Hair follicular keratinocyte (primary cell): ENCODE measurements at places on chromosomes 2 and 18. TPM values are rescaled to one million over a fixed set of nuclear protein-coding genes. Genes with fewer than 3 reads are reported as not detected.

Gene GATA6
- 0.08 and 1.0 TPM in 2 replicates for total RNA-seq

Gene PAX8
- 3.5 and 3.7 TPM in 2 replicates for total RNA-seq

Gene REG1B
- total RNA-seq, result not detected in 2 replicates

Gene ERBB4
- total RNA-seq, result not detected in 2 replicates

Gene SULT1C4
- not detected in 2 replicates for total RNA-seq

Gene SPDYA
- not detected in 2 replicates for total RNA-seq
